NCI-H510A (cell line): ENCODE measurements at places on chromosomes 2 and 18.

- no peak for DNase-seq
These were observed 210.9 kb upstream of the SMAD7 start for GRCh38 chr18:49161627-49162026.

GRCh38 chr18:58311390-58311789 lies 267.4 kb downstream of the NEDD4L start:
- DNase-seq, result no peak

- DNase-seq, result no peak
These were observed 1411.6 kb upstream of the CDH2 start for GRCh38 chr18:29588446-29589100.

DNA sequence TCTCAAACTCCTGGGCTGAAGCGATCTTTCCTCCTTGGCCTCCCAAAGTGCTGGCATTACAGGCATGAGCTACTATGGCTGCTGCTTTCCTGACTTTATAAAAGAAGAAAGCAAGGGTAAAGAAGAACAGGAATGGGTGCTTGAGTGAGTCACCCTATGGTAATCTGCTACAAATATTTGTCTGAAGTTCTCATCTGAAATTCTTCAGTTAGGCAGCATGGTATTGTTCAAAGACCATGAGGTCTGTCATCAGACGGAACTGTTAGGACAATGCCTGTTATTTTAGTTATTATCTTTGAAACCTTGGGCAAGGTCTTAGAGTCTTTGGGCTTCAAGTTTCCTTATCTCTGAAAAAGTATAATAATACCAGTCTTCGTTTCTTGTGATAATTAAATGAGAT lies 695.8 kb downstream of the RNF144A start:
- no peak for DNase-seq

DNA sequence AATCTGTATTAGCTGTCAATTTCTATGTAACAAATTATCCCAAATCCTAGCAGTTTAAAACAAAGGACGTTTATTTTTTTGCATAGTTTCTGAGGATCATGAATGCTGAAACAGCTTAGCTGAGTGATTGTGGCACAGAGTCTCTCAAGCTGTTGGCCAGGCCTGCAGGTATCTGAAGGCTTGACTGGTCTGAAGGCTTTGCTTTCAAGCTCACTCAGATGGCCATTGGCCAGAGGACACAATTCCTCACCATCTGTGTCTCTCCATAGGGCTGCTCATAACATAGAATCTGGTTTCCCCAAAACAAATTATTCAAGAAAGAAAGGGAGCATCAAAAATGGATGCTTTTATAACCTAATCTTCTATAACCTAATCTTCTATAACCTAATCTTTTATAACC lies 33.7 kb downstream of the UNC80 start:
- DNase-seq, result no peak

DNA sequence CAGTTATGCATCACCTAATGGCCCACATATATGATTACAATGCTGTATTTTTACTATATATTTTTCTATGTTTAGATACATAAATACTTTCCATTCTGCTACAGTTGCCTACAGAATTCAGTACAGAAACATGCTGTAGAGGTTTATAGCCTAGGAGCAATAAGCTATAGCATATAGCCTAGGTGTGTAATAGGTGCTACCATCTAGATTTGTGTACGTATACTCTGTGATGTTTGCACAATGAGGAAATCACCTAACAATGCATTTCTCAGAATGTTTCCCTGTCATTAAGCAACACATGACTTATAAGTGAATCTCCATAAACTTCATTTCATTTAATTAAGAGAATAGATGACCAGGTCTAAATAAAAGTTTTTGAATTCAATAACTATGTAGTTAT lies 43.5 kb downstream of the SLC38A11 start:
- no peak for DNase-seq

GRCh38 chr18:33123862-33124518 lies 316.5 kb downstream of the CCDC178 start:
- peak; percentile 75 for DNase-seq

DNA sequence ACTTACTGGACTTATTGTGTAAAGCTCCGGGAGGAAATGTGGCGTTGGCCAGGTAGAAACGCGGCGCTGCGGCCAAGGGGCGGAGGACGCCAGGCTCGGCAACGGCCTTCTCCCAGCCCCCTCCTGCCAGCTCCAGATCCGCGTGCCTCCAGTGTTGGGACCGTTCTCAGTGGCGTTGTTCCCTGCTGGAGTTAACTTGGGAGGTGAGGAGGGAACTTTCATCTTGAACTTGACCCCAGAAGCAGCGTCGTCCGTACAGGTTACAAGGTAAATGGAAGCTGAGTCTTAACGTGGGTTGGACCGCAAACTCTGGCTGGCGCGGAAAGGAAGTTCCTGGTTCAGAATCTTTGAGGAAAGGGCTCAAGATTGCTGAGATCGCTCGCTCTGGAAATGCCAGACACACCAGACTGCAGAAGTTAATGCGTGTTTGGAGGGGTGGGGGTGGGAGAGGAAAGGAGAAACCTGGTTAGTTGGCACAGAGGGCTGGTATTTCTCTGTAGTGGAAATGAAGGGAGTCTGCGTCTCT lies 1.3 kb downstream of the TANC1 start:
- no peak for DNase-seq

DNA sequence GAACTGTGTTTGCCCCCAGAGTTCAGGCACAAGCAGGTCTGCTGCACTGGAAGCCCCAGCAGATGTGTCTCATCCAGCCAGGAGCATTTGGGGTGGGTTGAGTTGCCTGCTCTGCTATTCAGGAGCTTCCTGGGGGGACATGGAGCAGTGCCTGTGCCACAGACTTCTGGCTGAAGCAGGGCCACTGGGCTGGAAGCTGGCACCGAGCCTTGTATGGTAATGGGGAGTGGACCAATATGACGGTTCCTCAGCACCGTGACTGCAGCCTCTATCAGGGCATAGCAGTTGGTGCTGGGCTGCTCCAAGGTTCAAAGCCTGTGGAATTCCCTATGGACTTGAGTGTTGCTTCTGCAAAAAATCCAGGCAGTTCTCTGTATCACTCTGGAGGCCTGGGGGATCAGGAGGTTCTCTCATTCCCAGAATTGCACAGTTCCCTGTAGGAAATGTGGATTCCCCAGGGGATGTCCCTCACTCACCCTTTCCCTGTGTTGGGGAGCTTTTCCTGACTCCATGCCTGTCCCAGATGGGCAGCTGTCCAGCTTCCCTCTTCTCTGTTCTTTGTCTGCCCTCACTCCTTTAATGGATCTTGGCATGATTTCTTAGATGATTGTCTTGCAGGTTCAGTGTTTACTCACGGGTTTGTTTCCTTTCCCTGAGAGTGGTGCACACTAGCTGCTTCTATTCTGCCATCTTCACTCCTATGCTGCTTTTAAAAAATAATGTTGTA lies 37.2 kb upstream of the THSD7B start:
- no peak for DNase-seq

- DNase-seq, result no peak
These were observed 431.9 kb upstream of the HS6ST1 start for GRCh38 chr2:128750328-128751165.

GRCh38 chr2:11659851-11660250 lies 10.1 kb downstream of the NTSR2 start:
- DNase-seq, result no peak

DNA sequence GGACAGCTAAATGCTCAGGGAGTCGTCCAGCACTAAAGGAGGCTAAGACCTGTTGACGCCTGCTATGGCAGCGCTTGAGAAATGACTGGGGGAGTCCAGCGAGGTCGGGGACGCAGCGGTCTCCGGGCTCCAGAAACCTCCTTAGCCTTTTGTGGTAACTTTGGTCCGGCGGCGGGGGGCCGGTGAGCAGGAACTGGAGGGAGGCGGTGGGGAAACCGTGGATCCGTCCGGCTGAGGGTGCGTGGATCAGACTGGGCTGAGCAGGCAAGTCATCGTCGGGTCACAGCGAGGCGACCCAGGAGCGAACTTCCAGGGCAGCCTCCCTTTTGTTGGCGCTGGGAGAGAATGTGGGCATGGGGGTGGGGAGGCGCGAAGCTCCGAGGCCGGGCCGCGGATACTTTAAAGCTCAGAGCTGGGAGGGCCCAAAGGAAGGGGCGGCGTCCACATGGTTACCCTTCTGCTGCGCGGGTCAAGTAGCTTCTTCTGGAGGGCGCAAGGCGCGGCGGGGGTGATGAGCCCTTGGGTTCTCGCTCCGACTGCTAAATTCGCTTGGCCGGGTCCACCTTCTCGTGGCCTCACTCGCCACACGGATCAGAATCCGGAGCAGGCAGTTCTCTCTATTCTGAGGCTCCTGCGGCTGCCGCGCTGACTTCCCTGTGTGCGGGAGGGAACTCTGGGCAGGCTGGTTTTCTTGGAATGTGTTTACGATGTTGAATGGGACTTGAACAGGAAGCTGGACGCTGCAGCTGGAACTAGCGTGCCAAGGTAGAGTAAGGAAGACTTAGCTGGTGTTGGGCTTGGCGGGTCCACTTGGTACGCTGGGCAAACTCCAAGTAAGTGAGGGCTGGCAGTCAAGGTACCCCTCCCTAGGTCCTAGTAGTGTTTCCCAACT lies 920 bp downstream of the GULP1 start:
- DNase-seq, result peak; percentile 45

GRCh38 chr18:10153924-10154752 lies 240.3 kb downstream of the VAPA start:
- DNase-seq, result no peak

- DNase-seq, result no peak
These were observed 171.9 kb downstream of the AGAP1 start for GRCh38 chr2:235665661-235666212.

DNA sequence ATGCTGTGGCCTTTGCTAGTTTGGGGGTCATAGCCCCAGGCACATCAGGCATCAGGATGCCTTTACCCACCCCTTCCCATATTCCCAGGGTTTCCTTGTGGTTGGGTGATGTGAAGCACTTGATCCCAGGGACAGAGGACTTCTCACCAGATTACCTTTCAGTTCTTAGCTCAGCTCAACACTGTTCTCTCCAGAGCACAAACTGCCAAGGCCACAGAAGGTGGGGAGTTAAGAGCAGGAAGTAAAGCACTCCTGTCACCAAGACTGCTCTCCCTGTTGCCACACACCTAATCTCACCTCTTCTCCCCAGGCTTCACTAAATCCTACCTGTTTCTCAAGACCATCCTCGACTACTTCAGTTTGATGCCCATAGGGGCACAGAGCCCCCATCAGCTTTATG lies 25.9 kb downstream of the FHOD3 start:
- no peak for DNase-seq

GRCh38 chr2:1505031-1505441 lies 91.8 kb downstream of the TPO start:
- no peak for DNase-seq

- no peak for DNase-seq
These were observed 48.2 kb downstream of the CABYR start for GRCh38 chr18:24187049-24187448.

- no peak for DNase-seq
These were observed 471.1 kb upstream of the SMIM21 start for GRCh38 chr18:75898651-75899050.

- peak; percentile 76 for DNase-seq
These were observed at the start of gene TGIF1 for GRCh38 chr18:3450012-3450798. Gene TGIF1, plus strand, starts transcription at chr18:3450172. Its CDS starts 318 bp downstream, at chr18:3450490.

DNA sequence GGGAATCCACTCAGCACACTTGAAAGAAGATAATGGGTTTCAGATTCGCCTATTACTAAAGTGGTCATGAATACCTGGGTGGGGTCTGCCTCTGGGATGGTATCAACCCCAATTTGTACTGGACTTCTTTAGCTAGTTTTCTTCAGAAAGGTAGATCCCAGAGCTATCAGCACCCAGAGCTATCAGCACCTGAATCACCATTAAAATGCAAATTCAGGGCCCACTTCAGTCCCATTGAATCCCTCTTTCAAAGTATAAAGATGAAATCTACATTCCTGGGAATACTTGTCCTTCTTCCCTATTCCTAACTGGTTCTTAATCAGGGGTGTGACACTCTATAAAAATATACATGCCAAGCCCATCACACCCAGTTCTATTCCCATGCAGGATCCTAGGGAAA lies 914.3 kb downstream of the DCC start:
- DNase-seq, result no peak

DNA sequence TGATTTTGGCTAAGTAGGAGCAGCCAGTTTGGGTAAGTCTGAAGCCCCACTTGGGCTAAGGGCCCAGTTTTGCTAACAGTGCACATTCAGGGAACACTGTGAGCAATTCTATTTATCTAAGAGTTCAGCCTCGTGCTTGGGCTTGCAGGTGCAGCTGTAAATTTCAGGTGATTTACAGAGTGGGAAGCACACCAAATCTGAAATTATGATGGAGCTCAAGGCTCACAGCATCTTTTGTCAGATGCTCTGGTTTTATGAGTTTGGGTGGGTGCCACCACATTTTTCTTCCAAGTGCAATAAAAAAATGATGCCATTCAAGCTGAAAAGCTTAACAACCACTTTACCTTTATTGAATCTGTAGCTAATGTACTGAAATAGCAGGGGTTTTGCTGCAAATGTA lies 671.2 kb downstream of the LRRTM4 start:
- DNase-seq, result no peak

DNA sequence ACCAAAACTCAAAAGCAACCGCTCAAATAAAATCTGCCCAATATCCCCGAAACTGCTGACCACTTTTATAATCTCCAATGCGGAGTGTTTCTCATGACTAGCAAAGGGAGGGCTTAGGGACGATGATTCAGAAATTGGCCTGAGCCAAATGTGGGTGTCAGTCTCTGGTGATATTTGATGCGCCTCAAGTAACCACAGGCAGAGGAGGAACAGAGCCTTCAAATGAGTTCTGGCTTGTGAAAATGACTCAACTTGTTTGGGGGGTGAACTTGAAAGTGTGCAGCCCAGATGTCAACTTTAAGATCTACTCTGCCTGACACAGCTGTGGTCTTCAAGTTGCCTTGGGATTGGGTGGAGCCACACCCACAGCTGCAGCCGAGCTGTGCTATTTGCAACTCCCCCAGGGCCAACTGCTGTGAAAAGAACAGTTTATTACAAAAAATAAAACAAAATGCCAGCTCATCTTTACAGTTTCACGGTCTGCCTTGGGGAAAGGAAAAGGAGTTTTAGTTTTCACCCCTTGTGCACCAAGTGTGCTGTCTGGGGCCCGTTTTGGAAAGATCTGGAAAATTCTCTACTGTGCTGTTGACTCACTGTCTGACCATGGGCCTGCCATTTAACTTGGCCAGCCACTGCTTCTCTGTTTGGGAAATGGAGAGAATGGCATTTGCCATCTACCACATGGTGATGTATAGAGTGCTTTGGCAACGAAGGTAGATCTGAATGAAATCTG lies 222.1 kb downstream of the MTX2 start:
- no peak for DNase-seq

GRCh38 chr2:195651046-195651445 lies 6.0 kb upstream of the SLC39A10 start:
- no peak for DNase-seq

- no peak for DNase-seq
These were observed 17.7 kb downstream of the SLC66A2 start for GRCh38 chr18:79933765-79934164.

DNA sequence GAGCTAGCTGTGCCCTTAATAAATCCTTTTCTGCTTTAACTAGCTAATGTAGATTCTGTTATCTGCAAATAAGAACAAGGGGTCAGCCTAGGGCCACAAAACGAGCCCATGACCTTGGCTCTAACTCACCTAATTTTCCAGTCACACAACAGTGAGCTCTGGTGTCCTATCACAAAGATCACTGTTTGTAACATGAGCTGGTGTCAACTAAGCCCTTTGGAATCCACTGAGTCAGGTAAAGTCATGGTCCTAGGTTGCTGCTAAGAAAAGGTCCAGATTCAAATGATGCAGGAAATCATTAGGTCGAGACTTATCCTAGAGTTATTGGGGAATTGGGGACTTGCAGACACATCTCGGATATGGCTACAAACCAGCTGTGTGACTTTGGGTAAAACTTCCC lies 49.9 kb downstream of the ST8SIA5 start:
- DNase-seq, result no peak
